Central memory CD4-positive, alpha-beta T cell (primary cell): ENCODE measurements at places on chromosomes 7 and 10.

- peak; percentile 82 for DNase-seq
Measured at GRCh38 chr10:8054494-8055407, at the start of gene GATA3. Gene GATA3, plus strand, starts transcription at chr10:8054688. Its CDS starts 968 bp downstream, at chr10:8055656.

GRCh38 chr7:45001138-45001694, 1.2 kb downstream of the CCM2 start:
- peak; percentile 78 for DNase-seq

DNA sequence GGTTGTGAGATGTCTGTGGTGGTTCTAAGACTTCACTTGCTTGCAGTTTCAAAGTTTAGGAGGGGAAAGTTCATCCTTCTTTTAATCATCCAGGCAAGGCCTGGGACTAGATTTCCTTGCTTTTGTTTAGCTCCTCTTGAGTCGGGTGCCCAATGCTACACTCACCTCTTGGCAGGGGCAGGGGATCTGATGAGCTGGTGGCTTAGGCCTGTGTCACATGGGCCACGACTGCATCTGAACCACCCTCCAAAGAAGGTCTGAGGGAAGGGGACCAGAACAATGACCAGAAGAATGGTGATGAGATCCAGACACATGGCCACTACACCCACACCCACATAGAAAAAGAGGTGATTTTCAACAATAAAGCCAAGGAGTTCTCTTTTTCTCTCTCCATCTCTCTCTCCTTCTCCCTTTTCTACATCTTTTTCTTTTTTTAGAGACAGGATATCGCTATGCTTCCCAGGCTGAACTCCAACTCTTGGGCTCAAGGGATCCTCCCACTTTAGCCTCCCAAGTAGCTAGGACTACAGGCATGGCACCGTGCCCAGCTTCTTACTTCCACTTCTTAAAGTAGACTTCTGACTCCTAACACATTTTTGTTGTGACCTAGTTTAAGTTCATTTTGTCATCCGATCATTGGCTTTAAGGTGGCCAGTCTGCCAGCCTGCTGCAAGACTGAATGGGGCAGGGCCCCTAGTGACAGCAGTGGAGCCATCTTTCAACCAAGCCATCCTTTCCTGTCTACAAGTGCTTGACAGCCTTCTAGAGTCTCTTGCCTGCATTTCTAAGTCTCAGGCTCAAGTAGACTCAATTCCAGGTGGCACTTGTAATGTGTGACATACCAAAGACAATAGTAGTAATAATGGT, 350.9 kb downstream of the RNLS start:
- no peak for DNase-seq

DNA sequence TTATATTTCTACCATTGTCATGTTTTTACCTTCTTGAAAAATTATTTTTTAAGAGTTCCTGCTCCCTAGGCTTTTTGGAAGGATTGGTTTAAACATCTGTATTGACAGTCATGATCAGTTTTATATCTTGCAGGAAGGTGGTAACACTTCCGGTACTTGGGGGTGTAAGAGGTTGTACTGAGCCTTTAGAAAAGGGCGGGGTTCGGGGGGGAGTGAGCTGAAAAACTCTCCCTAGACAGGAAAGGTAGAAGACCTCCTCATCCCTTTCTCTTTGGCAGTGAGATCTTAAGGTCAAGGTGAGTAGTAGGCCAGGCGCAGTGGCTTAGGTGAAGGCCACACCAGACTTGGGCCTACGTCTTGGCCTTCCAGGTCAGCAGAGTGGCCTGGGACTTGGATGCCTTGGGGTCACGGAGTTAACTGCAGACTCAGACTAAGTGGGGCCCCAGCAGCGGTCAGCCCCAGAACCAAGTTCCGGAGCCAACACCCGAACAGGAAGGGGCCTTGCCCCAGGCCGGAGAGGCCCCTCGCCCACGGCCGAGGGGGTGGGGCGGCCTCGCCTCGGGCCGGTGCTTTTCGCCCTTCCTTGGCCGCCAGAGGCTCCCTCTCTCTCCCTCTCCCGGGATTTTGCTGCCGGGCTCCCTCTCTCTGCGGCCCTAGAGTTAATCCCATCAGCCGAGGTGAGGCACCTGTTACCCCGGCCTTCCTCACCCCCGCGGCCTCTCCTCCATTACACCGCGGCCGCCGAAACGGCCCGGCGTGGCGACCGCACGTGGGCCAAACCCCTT, at the start of gene PPP1R9A:
Gene PPP1R9A (plus strand): TSS at position 569 of the 785 bp plus-strand sequence. CDS start 2,520 bp downstream, outside the sequence.
- no peak for DNase-seq

- DNase-seq = no peak
Measured at GRCh38 chr10:124533266-124533665, 71.6 kb downstream of the LHPP start.

GRCh38 chr10:124745673-124746072, 1.5 kb upstream of the FAM53B start:
- DNase-seq = peak; percentile 61

- no peak for DNase-seq
Measured at GRCh38 chr7:74379938-74380337, 73.8 kb upstream of the GTF2IRD1 start.

- no peak for DNase-seq
Measured at GRCh38 chr7:17758008-17758407, 182.3 kb downstream of the SNX13 start.

DNA sequence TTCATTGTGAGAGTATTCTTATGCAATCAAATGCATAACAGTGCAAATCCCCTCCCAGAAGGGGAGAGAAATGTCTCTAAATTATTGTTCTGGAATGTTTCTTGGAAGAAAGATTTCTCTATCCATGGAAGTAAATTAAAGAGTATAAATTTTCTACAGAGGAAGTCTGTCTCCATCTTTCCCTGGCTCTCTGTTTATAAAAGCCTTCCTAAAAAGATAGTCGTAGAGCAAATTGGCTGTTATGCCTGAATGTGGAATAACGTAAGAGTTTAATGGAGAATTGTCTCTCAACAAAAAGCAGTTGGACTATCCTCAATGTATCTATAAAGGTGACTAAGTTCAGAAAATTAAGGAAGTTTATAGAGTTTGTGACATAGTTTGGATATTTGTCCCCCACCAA, 76.3 kb downstream of the GNAT3 start:
- DNase-seq = no peak

DNA sequence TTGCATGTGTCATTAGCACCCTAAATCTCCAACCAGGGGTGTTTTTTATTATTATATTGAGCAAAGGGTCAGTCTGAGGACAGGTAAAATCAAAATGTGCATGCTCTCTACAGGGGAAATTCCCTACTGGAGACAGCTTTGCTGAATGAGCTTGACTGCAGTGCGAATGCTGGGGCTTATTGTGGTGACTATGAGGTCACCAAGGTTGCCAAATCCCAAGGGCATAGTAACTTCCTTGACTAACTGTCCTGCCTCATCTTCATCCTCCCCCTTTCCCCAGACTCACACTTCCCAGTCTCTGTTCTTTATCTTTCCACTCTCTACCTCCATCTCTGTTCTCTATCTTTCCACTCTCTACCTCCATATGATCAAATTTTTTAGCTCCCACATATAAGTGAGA, 22.9 kb upstream of the AOC1 start:
- no peak for DNase-seq

DNA sequence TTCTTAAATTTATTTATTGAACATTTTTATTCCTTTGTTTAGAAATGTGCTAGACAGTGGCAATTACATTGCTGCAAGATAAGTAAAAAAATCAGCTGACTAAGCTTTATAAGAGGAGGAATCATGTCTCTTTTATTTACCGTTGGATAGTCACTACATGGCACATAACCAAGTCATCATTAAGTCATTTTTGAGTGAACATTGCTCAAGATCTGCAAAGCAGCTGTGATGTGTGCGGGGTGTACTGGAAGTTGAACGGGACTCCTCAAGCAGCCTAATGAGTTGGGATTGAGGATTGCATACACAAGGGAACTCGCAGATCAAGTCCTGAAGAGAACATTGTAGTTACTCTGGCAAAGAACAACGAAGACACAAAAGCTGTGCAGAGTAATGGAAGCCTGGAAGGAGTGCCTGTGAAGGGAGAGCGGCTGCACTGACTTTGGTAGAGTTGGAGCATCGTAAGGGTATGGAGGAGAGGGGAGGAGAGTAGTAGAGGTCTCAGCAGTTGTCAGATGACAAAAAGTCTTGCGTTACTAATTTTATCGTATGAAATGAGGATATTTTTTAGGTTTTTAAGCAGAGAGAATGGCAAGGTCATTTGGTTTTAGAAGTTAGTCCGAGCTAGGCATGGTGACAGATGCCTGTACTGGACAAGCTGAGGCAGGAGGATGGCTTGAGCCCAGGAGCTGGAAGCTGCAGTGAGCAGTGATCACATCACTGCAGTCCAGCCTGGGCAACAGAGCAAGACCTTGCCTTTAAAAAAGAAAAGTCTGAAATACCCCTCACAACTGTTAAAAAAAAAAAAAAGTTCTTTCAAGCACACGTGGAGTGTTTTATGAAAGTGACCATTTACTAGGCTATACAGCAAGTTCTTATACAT, 95.1 kb downstream of the BMPR1A start:
- DNase-seq = no peak

GRCh38 chr10:129642427-129642826, 175.4 kb downstream of the MGMT start:
- DNase-seq = no peak

DNA sequence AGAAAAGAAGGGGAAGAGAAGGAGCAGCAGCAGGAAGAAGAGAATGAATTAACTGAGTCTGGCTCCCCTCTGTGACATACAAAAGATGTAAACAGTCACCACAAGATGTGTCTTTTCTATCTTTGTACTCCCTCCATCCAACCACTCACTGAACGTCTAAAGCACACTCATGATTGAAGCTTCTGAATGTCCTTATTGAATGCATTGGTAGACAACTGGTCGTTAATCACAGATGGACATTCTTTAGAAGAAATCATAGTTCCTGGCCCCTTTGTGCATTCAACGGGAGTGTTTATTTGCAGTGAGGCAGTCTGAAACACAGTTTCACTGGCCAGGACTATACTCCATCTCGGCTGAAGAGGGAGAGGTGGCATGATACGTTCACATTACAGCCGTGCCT, 206.3 kb upstream of the KMT2E start:
- DNase-seq = no peak

- DNase-seq = no peak
Measured at GRCh38 chr10:78236416-78237015, 202.9 kb downstream of the RPS24 start.

- DNase-seq = no peak
Measured at GRCh38 chr10:59997827-59998525, 91.6 kb upstream of the CCDC6 start.

DNA sequence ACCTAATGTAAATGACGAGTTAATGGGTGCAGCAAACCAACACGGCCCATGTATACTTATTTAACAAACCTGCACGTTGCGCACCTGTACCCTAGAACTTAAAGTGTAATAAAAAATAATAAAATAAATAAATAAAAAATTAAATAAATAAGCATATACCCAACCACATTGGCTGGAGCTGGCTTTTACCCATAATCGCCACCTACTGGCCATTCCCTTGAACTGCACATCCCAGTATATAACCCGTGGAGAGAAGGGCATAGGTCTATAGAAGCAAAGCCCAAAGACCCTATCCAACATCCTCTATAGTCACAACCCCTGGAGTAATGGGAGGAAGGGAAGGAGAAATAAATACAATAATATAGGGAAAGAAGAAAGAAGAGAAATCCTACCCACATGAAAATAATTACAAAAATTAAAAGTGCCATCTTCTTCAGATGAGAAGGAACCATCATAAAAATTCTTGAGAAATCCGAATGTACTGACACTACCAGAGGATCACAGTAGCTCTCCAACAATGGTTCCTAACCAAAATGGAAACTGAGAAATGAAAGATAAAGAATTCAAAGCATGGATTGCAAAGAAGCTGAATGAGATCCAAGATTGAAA, 65.6 kb downstream of the TWIST1 start:
- DNase-seq = no peak

DNA sequence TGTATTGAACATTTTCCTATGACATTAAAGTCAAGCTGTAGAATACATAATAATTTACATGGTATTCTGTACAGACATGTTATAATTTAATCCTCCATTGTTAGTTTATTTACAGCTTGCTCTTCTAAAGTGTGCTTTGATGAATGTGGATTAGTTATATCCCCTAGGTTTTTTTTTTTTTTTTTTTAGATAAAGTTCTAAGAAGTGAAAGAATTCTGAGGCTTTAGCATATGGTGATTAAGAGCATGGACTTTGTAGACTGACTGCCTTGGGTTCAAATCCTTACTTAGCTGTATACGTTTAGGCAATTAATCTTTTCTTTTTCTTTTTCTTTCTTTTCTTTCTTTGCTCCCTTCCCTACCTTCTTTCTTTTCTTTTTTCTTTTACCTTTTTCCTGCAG, 44.9 kb downstream of the MKLN1 start:
- no peak for DNase-seq

DNA sequence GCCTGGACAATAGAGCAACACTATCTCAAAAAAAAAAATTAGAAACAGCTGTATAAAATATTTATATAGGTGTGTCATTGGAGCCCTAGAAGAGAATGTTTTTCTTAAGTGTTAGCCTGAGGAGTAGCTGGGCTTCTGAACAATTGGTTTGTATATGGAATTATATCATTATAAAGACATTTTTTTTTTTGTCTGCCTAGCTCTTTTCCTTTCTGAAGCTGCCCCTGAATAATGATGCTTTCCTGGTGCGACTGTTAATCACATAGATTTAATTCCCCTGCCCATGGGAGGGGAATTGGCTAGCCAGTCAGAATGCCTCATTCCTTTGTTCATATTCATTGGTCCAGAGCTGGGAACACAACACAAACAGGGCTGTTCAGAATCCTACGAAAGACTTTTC, 13.9 kb upstream of the ABCC2 start:
- no peak for DNase-seq

- DNase-seq = no peak
Measured at GRCh38 chr10:121267236-121268003, 330.8 kb downstream of the FGFR2 start.

GRCh38 chr10:77833225-77833624, 93.3 kb downstream of the DLG5 start:
- DNase-seq = no peak

DNA sequence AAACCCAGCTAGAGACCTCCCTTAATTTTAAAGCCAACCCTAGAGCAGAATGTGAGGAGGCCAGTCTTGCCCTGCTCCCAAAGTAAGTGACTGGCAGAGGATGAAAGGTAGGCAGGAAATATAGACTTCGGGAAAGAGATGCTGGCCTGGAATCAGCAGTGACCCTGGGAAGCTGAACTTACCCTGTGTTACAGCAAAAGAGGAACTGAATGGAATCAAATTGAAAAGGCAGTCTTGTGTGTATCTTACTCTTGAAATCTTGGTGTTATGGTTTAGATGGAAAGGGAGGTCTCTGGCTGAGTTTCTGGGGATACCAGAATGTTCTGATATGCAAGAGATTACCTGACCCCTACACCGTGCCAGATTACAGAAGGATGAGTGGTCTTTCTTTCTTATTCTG, 7.9 kb upstream of the CFAP43 start:
- no peak for DNase-seq
